ENCODE measurements at places on chromosomes 13 and 19.

DNA sequence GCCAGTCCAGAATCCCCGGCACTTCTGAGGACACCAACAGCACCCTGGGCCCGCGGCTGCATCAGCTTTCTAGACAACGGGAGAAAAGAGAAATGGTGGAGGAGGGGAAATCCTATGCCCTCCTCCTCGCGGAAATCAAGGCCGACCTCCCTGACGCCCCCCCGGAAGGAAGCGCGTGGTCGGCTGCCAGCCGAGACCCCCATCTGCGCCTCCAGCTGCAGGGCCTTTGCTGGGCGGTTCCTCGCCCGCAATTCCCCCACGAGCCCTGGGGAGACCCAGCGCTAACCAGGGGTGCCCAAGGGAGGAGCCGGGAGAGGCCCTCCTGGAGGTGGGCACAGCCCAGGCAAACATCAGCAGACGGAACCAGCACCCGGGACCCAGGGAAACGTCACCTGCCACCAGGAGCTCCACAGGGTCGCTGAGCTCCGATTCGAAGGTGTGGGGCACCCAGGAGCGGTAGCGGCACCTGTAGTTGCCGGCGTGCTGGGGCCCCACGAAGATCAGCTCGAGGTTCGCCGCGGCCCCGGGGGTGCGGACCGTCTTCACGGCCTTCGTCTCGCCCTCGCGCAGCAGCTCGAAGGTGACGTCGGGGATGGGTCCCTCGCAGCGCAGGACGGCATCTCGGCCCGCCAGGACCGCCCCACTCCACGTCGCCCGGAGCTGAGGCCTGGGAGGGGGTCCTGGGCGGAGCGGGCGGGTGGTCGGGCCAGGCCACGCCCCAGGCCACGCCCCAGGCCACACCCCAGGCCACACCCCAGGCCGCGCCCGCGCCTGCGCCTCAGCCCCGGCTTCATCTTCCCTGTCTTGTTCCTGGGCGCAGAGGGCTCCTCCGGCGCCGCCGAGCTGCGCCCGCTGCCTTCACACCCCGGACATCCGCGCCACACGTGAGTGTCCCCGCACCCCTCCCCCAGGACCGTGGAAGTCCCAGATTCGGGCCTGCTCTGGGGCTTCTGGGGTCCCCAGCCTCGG lies 6.0 kb downstream of the A1BG start:
- DNase-seq = peak; percentile 78

DNA sequence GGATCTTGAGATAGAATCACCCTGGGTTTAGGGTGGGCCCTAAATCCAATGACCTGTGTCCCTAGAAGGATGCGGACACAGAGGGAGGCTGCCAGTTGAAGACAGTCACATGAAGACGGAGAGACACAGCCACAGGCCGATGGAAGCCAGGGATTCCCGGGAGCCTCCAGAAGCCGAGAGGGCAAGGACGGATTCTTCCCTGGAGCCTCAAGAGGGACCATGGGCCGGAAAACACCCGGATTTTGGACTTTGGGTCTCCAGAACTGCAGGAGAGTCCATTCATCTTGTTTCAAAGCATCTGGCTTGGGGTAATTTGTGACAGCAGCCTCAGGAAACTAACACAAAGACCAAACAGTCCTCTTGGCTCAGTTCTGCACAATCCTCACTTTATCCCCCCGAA lies 2.3 kb downstream of the TMEM86B start:
- DNase-seq = no peak

GRCh38 chr19:1698636-1699035 lies 46.2 kb upstream of the TCF3 start:
- no peak for DNase-seq

GRCh38 chr19:31761281-31761913 lies 412.2 kb upstream of the TSHZ3 start:
- no peak for DNase-seq

DNA sequence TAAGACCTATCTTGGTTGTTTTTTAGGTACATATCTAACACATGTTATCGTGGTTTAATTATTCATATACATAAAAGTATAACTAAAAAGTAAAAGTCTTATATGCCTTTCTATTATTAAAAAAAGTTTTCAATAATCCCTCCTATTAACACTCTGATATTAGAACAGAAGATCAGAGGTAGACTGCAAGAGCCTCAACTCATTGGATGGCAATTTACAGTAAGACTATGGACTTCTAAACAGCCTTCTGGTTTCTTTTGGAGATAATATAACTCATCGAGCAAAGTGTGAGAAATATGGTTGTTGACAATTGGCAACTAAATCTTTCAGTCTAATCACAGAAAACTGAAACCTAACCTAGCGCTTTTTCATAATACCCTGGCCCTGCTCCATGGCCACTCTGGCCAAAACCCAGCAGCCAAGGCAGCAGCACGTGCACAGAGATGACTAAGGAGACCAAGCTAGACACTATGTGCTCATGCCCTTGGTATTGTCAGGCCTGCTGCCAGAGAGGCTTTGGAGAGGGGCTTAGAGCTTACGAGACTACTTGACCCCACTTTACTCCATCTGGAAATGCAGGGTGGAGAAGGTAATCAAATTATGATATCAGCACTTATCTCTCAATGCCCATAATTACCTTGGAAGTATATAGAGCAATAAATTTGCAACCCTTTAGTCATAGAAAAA lies 40.6 kb upstream of the EEF1AKMT1 start:
- peak; percentile 96 for DNase-seq

DNA sequence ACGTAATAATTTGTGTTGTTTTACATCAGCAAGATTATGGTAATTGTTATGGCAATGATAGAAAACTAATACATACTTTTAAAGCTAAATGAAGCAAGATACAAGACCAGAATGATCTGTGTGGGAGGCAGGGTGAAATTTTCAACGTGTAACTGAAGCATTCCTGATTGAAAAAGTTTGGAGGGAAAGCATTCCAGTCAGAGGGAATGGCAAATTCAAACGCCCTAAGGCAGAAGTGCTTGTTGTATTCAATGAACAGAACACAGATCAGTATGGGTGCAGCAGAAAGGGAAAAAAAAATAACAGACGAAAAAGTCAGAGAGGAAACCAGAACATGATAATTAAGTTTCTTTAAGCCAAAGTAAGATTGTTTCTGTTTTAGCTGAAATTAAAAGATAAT lies 928.5 kb upstream of the SLITRK1 start:
- DNase-seq = no peak

- no peak for DNase-seq
Measured at GRCh38 chr19:56114778-56115110, 6.4 kb downstream of the ZNF787 start.

GRCh38 chr19:52331757-52332156 lies 4.3 kb upstream of the ZNF610 start:
- peak; percentile 30 for DNase-seq

GRCh38 chr19:3821857-3822364 lies 35.7 kb upstream of the MATK start:
- peak; percentile 17 for DNase-seq

DNA sequence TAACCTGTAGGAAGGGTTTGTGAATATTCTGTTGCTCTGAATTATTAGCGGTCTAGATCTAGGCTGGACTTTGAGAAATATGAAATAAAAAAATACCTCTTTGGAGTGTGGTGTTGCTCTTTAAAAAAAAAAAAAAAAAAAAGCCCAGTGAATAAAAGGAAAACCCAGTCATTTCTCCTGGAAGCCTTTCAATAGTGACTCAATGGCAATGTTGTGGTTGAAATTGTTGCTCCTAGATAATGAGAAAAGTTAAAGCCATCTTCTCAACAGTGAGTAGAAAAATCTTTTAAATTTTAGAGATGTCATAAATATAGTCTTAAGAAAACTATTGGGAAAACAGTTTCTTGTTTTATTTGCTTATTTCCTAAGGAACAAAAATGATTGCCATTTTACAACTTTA lies 135.3 kb downstream of the RFC3 start:
- DNase-seq = no peak

- no peak for DNase-seq
Measured at GRCh38 chr13:106527826-106528225, 7.6 kb downstream of the EFNB2 start.

DNA sequence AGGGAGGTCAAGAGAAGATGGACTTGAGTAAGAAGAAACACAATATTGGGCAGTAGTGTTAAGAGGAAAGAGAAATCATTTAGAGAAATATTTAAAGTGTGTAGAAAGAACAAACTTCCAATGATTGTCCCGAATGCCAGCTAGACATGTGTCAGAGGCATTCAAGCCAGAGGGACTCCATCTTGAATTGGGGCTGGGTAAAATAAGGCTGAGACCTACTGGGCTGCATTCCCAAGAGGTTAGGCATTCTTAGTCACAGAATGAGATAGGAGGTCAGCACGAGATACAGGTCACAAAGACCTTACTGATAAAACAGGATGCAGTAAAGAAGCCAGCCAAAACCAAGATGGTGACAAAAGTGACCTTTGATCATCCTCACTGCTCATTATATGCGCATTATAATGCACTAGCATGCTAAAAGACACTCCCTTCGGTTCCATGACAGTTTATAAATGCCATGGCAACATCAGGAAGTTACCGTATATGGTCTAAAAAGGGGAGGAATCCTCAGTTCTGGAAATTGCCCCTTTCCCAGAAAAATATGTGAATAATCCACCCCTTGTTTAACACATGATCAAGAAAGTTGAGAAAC lies 127.0 kb upstream of the IPO5 start:
- DNase-seq = no peak

DNA sequence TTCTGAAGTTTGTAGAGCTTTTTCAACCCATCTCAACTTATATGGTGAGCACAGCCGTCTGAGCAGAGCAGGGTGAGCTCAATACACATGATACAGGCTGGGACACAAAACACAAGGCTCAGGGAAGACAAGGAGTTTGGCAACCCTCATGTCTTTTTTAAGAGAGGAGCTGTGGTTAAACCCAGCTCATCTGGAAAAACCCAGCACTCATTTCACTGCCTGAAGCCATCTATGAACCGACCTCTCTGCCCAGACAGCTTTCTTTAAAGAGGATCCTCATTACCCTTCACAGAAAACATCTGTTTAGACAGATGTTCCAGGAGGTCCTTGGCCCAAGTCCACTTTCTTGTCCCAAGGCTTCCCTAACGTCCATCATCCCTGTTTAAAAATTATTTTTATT lies 170.0 kb upstream of the TSHZ3 start:
- peak; percentile 59 for DNase-seq

- peak; percentile 51 for DNase-seq
Measured at GRCh38 chr13:44197791-44198770, 175.5 kb upstream of the SERP2 start.

Data from mesenchymal stem cell (in vitro differentiated cells and primary cell).